ENCODE measurements at places on chromosomes 4 and X.

GRCh38 chr4:40648131-40648530, 18.5 kb upstream of the RBM47 start:
- no peak for DNase-seq

- DNase-seq, result no peak
These were observed 11.8 kb upstream of the TASL start for GRCh38 chrX:30589146-30589888.

DNA sequence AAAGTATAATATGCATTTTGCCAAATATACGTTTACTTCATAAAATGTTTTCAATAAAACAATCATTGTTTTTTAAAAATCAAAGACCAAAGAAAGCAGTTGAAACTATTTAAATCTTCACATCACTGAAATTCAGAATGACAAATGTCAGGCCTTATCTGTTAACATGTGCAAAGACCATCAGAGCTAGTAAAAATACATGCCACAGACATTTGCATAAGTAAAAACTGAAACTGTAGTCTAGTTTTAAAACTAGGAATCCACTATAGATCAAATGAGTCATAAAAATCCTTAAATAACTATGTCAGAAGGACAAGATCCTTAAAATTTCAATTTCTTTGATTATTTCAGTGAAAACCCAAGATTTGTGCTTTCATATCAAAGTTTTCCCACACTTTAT, 24.8 kb downstream of the KLHL15 start:
- no peak for DNase-seq

DNA sequence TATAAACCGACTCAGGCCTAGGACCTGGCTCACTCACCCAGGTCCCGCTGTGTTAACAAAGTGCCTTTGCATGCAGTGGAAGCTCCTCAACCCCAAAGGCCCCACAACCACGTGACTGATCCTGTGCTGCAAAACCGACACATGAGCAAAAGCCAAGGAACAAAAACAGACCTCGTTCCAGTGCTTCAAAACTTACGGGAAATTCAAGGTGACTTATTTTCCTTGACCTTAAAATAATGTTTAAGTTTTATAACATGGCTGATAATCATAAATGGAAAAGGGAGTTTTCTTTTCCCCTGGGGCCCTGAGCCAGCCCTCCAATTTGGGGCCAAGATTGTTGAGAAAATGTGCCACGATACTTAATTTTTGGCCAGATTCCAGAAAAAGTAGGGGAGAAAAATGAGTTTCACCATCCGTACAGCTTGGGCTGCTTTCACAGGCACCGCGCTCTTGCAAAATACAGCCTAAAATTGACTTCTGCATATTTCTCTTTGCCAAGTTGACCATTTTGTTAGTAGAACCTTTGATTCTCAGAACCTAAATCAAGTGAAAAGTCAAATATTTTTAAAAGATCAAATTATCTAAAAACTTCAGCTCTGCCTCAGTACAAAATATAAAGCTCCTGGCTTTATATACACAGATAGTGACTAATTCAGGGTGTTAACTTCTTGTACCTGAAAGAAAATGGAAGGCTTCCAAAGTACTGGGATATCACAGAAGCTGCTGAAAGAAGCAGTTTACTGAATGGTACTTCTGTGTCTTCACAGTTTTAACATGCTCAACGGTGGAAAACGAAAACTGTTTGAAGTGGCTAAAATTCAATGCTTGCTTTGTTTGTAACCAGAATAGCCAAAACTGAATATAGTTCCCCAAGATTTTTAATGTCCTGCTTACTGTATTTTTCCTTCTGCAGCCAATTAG, 93.8 kb downstream of the APBB2 start:
- no peak for DNase-seq

- no peak for DNase-seq
These were observed 326.4 kb downstream of the SLITRK2 start for GRCh38 chrX:146144039-146144438.

GRCh38 chrX:46904626-46905025, 7.6 kb upstream of the JADE3 start:
- no peak for DNase-seq

- no peak for DNase-seq
These were observed 48.6 kb upstream of the TMEM164 start for GRCh38 chrX:109954333-109954732.

DNA sequence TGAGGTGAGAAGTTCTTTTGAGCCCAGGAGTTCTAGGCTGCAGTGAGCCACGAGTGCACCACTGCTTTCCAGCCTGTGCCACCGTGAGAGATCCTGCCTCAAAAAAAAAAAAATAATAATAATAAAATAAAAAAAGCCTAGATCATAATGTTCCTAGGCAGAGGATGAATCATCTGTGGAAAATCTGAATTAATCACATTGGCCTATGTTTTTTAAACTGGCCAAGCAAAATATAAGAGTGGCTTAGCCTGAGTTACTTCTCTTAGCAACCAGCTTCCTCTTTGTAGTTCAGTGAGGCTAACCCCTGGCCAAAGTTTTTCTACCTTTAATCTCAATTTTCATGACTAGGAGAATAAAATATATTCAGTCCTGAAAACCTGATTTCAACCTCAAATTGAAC, 614.6 kb downstream of the PPP4R3C start:
- DNase-seq, result no peak

DNA sequence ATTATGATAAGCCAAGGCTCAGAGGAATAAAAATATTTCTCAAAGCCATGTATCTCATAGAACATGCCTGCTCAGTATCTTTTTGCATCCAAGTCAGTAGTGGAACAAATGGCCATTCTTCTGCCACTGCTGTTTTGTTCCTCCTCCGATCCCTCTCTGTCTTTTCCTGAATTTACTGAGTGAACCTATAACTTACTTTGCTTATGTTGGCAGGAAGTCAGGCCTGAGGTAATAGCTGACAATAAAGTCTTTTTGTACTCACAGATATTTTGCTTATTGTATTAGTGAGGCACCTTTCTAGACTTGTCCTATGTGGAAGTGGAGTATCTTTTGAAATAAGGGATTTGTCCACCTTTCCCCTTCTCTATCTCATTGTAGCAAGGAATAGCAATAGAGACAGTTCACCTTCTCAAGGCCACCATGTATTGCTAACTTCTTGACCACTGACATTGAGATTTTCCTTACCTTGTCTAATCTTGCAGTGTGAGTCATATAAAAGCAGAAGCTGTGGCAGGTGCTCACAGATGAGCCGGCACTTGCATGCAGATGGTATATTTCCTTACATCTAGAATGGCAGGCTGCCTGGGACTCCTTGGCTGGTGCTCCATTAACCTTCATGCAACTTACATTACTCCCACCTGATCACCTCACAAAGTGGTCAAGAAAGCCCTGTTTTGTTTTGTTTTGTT, 68.2 kb downstream of the AGTR2 start:
- DNase-seq, result no peak

DNA sequence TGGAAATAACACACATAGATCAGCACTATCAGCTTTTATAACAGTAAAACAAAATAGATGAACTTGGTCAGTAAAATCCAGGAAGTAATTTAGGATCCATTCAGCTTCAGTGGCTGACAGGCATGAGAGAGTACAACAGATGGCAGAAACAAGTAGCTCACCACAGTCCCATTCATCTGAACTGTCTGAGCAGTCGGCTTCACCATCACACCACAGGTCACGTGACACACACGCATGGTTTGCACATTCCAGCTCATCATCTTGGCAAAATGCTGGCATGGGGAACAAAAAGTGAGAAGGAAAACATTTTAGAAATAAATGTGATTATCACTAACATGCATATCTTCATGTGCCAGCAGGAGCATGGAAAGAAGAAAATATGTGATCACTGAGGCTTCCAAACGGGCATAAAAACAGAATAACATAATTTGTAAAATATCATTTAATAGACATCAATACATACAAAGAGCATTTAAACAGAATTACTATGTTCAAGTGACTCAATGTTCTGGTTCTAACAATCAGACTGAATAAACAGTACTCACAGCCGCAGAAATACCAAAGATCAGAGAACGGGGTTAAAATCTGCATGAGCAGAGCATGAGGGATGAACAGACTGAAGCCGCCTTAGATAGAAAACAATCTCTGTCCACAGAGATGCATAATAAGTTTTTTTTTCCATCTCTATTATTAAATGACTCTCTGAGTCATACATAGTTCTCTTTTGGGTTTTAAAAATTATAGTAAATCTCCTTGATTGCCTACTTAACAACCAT, 158.1 kb downstream of the ATP10D start:
- DNase-seq, result no peak
